LHCN-M2 (cell line): ENCODE measurements at places on chromosomes 2 and 18.
A peak's percentile ranks its signal among the peaks of the same experiment; 100 is the strongest.

- no peak for DNase-seq
Observed at GRCh38 chr2:144146076-144146475, 373.8 kb downstream of the ZEB2 start.

- DNase-seq = no peak
Observed at GRCh38 chr2:217332866-217333265, 473.0 kb upstream of the TNP1 start.

GRCh38 chr2:69993048-69993565 is 31.7 kb upstream of the ASPRV1 start:
- peak; percentile 28 for DNase-seq

DNA sequence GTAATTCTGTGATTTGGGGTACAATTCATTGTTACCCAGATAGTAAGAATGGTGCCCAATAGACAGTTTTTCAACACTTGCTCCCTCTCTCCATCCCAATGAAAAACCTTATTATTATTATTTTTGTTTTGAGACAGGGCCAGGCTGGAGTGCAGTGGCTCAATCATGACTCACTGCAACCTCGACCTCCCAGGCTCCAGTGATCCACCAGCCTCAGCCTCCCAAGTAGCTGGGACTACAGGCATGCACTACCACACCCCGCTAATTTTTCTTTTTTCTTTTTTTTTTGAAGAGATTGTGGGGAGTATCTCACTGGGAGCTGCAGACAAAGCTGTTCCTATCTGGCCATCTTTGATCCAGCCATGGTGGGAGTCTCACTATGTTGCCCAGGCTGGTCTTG is 7.2 kb downstream of the TGFA start:
- no peak for DNase-seq

DNA sequence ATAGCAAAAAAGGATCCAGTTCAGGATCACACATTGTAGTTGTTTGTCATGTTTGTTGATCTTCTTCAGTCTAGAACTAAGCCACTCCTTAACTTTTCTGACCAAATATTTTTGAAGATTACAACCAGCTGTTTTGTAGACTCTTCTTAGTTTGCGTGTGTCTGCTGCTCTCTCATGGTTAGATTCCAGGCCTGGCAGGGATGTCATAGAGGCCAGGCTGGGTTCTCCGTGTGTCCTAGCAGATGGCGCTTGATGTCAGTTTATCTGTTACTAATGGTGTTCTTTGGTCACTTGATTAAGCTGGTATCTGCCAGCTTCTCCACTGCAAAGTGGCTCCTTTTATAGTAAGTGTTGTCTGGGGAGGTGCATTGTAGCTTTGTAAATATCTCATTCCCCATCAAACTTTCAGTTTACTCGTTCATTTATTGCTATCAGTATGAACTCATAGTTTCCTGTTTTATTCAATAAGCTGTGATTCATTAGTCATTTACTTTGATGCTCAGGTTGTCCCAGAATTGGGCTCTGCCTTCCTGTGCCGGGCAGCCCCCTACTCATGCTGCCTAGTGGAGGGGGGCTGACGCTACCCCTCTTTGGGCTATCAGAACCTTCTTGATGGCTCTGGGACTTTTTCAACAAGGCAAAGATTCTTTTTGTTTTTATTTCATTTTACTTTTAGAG is 42.1 kb downstream of the GRHL1 start:
- peak; percentile 47 for DNase-seq

- DNase-seq = peak; percentile 12
Observed at GRCh38 chr2:19474128-19474527, 115.7 kb upstream of the OSR1 start.

GRCh38 chr18:64972545-64972944 is 778.3 kb upstream of the CDH7 start:
- no peak for DNase-seq

- peak; percentile 31 for DNase-seq
Observed at GRCh38 chr2:146978577-146979555, 866.0 kb upstream of the ACVR2A start.

GRCh38 chr2:1497122-1497611 is 83.9 kb downstream of the TPO start:
- DNase-seq = no peak

GRCh38 chr2:41686156-41686555 is 361.7 kb upstream of the PKDCC start:
- no peak for DNase-seq

DNA sequence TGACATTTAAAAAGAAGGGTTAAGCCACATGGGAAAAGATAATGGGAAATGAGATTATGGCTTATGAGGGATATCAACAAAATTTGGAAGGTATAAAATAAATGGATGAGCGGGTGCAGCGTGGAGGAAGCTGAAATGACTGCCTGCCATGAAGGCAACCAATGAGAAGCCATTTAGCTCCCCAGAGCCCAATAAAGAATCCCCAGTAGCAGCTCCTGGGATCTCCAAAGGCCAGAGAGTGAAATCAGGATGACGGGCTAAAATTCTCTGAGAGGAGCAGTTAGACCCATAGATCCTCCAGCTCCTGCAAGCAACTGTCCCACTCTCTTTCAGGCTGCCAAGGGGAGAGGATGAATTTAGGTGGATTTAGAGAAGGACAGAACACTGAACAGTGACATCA is 12.9 kb upstream of the MAPRE3 start:
- no peak for DNase-seq

- DNase-seq = peak; percentile 60
Observed at GRCh38 chr2:171185941-171186340, 25.2 kb upstream of the TLK1 start.

- DNase-seq = no peak
Observed at GRCh38 chr2:212109217-212109616, 429.4 kb downstream of the ERBB4 start.

DNA sequence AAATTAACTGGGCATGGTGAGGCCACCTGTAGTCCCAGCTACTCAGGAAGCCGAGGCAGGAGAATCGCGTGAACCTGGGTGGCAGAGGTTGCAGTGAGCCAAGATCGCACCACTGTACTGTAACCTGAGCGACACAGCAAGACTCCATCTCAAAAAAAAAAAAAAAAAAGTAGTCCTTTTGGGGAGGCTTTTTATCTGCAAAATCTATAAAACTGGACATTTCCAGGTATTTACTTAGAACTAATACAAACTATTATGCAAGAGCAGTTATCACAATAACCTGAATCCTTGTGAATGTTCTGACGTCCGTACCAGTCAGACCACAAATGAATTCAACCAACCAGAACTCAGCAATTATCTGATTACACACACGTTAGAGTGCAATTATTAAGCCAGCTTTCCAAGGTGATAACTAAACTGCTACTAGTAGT is 8.8 kb upstream of the RAPH1 start:
- DNase-seq = no peak

- DNase-seq = no peak
Observed at GRCh38 chr2:142983174-142983573, 105.7 kb downstream of the KYNU start.

DNA sequence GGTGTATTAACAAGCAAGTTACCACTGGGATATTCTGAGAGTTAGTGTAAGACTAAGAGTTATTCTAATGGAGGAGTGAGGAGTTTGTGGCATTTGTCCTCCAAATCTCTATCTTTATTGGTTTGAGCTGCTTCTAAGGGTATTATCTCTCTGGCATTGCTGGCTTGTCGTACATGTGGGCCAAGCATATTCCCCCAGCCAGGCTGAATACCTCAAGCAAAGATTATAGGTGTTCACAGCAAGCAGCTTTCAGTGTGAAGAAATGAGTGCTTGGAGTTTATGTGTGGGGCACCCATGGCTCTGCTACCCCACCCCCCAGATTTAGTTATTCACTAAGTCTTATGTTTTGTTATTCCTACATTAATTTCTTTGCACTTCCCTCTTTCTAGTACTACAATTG is 193.6 kb upstream of the FANCL start:
- DNase-seq = no peak

DNA sequence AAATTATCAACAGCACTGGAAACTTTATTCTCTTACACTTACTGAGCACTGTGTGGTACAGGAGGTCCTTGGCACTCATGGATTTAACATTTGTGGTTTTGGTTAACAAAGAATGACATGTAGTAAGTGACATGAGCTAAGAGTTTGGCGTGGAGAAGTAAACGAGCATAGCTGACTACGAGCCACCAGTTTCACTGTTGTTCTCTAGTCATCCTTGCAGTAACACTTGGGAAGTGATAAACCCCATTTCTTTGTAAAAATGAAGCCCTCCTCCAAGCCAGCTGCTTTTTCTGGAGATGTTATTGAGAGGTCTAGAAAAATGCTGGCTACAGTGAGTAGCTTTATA is 32.7 kb downstream of the QPCT start:
- DNase-seq = peak; percentile 70

GRCh38 chr2:145100301-145100700 is 580.4 kb upstream of the ZEB2 start:
- no peak for DNase-seq

DNA sequence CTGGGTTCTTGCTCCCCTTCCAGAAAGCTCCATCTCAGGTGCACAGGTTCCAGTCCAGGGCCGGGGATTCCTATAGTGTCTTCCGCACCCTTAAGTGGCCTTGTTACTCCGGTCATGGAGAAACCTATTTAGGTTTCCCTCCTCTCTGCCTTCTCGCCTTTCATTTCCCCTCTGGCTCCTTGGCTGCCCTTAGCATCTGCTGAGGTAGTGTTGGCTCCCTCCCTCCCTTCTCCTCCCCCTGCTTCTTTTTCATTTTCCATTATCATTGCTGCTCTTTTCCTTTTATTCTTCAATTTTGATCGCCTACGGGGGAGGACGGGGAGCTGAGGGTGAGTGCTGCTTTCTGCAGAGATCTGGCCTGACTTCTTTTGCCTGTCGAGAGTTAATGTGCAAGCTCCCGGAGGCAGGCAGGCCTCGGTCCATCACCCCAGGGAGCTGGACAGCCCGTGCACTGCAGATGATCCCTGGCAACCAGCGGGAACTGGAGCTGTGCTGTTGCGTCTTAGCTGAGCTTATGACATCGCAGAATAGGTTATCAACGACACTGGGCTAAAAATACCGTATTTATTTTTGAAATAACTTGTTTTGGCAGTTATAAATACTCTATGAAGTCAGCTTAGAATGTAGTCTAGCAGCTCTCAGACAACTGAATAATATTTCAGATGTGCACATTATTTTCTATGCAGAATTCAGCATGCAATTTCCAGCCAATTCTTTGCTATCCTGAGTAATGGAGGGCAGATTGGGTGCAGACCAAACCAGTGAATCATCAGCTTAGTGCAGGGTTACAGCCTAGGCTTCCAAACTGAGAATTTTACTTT is 141.9 kb downstream of the SLC4A3 start:
- peak; percentile 11 for DNase-seq

- DNase-seq = no peak
Observed at GRCh38 chr2:75707901-75708300, 2.8 kb downstream of the GCFC2 start.

- DNase-seq = no peak
Observed at GRCh38 chr18:36849288-36850006, 20.5 kb downstream of the KIAA1328 start.

- no peak for DNase-seq
Observed at GRCh38 chr2:51071191-51071590, 39.3 kb upstream of the NRXN1 start.

GRCh38 chr2:85996591-85996990 is 107.8 kb upstream of the ST3GAL5 start:
- DNase-seq = no peak

- DNase-seq = peak; percentile 79
Observed at GRCh38 chr18:10015941-10016819, 102.4 kb downstream of the VAPA start.

DNA sequence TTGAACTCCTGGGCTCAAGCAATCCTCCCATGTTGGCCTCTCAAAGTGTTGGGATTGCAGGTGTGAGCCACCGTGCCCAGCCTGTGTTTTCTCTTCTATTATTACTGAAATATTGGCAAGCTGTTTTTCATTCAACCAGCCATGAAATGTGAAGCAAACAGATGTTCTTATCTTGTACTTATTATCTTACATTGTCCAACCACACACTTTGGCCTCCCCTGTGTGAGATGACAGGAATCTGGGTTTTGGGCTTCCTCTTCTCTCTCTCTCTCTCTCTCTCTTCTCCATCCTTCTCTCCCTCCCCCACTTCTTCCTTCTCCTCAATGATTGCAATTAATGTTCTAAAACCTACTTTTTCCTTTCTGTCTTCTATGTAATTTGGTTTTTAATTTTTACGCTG is 33.1 kb downstream of the RAMP1 start:
- no peak for DNase-seq

DNA sequence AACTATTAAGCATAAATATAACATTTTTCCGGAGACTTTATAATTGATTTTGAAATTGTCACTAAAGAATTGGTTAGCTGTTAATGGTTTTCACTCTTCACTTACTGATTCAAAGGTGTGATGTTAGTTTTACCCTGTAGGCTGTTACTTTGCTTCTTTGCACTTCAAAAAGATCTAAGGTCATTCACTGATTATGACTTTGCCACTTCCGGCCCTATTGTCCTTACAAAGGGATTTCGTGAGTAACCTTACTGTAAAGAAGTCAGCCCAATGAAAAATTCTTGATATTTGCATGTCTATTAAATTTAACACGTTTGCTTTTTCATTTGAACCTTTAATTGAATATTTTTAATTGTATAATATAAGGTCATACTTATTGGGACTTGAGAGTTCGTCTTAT is 61.4 kb downstream of the GREB1L start:
- DNase-seq = no peak

DNA sequence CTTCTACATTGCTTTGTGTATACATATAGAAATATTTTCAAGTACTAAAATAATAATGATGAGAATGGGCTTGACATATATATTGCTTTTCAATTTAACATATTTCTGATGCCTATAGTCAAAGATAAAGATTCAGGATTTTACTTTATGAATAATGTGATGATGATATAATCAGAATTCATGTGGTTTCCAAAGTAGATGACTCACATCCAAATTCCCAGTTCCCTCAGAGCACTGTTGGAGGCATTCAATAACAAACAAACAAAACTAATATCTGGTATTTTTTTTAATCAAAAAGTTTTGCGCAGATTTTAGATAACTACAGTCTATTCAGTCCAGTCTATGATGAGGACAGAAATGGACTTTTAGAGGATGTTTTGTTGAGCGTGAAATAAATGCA is 2094.5 kb upstream of the CELF4 start:
- peak; percentile 31 for DNase-seq

DNA sequence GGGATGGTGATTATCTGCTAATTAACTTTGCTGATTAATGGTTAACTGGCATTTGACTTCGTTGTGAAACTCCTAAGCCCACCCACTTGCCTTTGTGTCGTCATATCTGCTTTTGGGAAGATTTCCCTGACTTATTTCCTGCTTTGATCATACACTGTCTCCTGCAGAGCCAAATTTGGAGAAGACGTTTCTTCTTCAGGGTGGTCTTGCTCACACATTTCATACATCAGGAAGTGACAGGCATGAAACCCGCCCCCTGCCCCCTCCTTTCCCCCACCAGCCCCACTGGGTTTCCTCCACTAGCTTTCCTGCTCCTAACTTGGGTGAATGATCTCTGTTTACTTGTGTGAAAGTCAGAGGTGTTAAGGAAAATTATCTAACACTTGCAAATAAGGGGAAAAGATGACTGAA is 300.1 kb downstream of the TSN start:
- DNase-seq = no peak

- no peak for DNase-seq
Observed at GRCh38 chr2:79271456-79271855, 111.9 kb upstream of the REG3A start.

GRCh38 chr2:74910245-74910644 is 48.2 kb upstream of the POLE4 start:
- DNase-seq = no peak

GRCh38 chr2:25039126-25039525 is 2.8 kb upstream of the EFR3B start:
- DNase-seq = no peak
